Lower lobe of right lung (tissue), 2 donors: ENCODE measurements at places on chromosomes 2 and 18.

DNA sequence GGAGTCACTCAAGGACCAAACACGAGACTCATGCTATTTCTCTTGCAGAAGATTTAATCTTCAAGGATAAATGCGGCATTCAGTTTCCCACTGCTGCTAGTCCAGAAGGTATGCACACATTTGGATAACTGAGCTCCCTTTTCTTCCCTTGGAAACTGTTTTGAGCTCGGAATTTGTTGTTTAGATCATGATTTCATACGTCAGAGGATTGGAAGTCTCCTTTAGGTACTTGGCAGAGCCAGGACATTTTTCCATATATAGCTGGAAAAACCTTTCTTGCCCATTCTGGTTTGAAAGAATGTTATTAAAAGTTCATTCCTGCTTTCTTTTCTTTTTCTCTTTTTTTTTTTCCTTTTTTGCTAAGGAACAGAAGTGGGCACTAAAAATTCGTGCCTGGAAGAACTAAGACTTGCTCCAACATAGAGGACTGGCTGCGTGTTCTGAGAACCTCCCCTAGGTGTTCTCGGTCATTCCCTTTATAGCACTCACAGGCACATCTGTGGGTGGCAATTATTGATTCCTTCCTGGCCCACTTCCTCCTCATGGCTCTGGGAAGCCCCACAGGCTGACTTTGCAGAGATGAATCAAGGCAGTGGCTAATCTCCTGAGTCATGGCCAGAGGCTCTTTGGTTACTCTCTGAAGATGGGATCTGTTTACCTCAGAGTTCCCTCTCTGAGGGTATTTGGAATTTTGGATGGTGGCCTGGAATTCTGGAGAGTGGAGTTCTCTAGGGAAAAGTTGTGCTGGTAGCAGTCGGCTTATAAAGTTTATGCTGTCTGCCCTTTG, 104.8 kb downstream of the PLCL1 start:
- no peak for DNase-seq

- no peak for DNase-seq
These were observed 213.0 kb downstream of the TNS1 start for GRCh38 chr2:217789736-217790181.

DNA sequence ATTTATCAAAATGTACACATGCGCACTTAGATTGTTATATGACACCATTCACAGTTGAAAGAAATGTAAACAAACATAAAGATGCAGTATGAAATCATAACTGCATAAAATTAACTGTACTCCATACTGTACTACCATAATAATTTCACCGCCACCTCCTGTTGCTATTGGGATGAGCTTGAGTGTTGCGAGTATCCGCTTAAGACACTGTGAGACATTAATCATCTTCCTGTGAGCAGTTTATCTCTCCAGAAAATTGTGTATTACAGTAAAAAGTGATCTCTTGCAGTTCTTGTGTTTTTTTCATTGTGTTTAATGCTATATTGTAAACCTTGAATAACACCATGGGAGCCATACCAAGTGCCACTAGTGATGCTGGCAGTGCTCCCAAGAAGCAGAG, 46.1 kb downstream of the OLA1 start:
- no peak for DNase-seq

DNA sequence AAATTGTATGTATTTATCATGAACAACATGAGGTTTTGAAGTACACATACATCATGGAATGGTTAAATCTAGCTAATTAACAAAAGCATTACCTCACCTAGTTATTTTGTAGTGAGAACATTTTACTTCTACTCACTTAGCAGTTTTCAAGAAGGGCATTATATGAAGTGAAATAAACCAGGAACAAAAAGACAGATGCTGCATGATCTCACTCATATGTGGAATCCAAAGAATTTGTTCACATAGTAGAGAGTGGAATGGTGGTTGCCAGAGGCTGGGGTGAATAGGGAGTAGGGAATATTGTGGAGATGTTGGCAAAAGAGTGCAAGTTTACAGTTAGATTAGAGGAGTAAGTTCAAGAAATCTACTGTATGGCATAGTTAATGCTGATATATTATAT, 292.0 kb downstream of the ASXL3 start:
- no peak for DNase-seq
